Stimulated activated CD4-positive, alpha-beta T cell treated with anti-CD3 and anti-CD28 coated beads, Interleukin-1b, Interleukin-23, amount 100 ng/mL, for 1 hour (primary cell): ENCODE measurements at places on chromosomes 2 and 18.

GRCh38 chr2:16520891-16521290 lies 144.7 kb downstream of the CYRIA start:
- DNase-seq, result no peak

DNA sequence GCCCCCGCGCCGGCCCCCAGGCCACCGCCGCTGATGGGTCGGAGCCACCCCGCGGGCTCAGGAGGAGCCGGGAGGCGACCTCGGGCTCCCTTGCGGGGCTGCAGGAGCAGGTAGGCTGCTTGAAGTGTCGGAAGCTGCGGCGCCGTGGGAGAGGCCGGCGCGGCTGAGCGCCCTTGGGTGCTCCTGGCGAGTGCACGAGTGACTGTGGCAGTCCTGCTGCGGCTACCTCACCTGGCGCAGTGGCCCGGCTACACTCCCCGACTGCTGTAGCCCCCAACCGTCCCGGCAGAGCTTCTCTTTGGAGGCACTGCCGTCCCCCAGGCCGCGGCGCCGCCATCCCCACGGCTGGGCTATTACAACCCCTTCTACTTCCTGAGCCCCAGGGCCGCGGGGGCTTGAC lies 10.0 kb upstream of the LYPD6 start:
- no peak for DNase-seq

- no peak for DNase-seq
Observed at GRCh38 chr2:202337151-202337550, 39.0 kb upstream of the BMPR2 start.

GRCh38 chr18:37661478-37661877 lies 95.9 kb upstream of the CELF4 start:
- DNase-seq, result no peak

DNA sequence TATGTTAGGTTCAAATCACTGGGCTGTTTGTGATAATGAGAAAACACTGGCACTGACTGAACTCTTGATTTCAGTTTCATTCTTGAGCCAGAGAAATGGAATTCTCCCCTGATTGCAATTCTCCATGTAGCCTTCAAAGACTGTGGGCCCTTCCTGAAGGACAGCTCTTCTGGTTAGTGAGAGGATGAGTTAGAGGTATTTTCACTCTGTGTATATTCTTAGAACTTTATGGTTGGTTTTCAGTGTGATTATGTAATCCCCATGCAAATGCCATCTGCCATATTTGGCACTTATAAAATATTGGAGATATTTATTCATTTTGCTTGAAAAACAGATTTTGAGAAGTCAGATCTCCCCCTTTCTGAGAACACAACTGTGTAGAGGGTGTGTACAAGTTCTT lies 323.7 kb downstream of the SLC4A3 start:
- no peak for DNase-seq

GRCh38 chr2:188318161-188318749 lies 26.6 kb downstream of the GULP1 start:
- DNase-seq, result no peak

- DNase-seq, result no peak
Observed at GRCh38 chr2:68225119-68225632, 27.2 kb downstream of the PPP3R1 start.

GRCh38 chr2:178426388-178426787 lies 24.6 kb downstream of the PRKRA start:
- DNase-seq, result no peak

DNA sequence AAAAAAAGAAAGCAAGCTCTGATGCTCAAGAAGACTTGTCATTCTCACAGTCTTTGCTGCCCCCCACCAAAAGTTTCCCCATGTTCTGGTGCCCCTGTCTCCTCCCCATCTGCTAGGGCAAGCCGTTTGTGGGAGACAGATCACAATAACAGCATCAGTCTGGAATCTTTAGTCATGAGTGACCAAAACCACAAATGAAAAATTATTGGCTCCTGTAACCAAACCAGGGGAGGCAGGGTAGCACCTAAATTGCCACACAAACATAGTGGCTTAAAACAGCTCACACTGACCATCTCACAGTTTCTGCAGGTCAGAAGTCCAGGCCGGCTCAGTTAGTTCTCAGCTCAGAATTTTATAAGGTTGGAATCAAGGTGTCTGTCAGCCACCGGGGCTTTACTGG lies 9.1 kb upstream of the B3GNT7 start:
- no peak for DNase-seq
